ENCODE measurements at places on chromosomes 4 and X. TPM values are rescaled to one million over a fixed set of nuclear protein-coding genes. Genes with fewer than 3 reads are reported as not detected.

Gene ODAPH
- total RNA-seq, result not detected

Gene LARP1B
- 20.3 TPM for total RNA-seq

Gene FABP2
- total RNA-seq, result not detected

Gene CXCL10
- total RNA-seq, result 1.0 TPM

DNA sequence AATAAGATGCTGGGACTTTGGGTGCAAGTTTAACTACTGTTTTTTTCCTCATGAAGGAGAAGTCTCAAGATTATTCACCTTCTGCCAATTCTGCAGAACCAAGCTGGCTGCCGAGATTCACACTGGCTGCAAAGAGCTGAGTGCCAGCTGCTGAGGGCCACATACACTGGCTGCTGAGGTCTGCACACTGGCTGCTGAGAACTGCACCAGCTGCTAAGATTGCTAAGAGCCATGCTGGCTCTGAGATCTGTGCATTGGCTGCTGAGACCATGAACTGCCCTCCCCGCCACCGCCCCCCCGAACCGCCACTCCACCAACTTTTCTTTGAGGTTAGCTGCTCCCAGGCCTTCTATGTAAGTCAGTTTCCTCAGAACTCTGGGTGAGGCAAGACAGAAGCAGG, 330.3 kb downstream of the CBLL2 start:
- DNase-seq, result no peak
- H3K27me3 ChIP-seq, result no peaks in the 10 kb centered on the region
- no peak overlapping the region for H3K4me3 ChIP-seq
- H3K36me3 ChIP-seq, result no peaks in the 10 kb centered on the region
- H3K27ac ChIP-seq, result no peak overlapping the region

DNA sequence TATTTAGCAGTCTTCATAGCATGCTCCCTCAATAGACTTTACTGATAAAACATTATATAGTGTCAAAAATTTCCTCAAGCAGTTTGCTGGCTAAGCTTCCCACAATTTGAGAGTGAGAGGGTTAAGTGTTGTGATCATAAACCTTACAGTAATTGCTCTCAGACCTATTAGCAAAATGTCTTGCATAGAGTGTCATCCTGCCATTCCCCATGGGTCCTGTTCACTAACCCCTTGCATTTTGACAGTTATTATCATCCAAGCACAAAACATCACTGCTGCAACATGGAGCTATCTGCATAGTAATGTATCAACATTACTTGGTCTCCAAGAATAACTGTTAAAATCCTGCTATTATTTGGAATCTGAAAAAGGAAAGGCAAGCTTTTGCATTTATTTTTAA, 196.1 kb upstream of the GK2 start:
- no peak for DNase-seq
- no peaks in the 10 kb centered on the region for H3K27me3 ChIP-seq
- H3K36me3 ChIP-seq, result no peaks in the 10 kb centered on the region
- H3K4me1 ChIP-seq, result no peaks in the 10 kb centered on the region
- H3K27ac ChIP-seq, result no peak overlapping the region

GRCh38 chr4:781493-782216, 44.3 kb downstream of the CPLX1 start:
- H3K4me3 ChIP-seq, result peak overlapping the region; percentile 98
- H3K27ac ChIP-seq, result peak overlapping the region; percentile 97
- H3K27me3 ChIP-seq, result no peaks in the 10 kb centered on the region
- peaks cover 40% of the 10 kb centered on the region for H3K36me3 ChIP-seq
- DNase-seq, result peak; percentile 100

- no peak overlapping the region for H3K4me3 ChIP-seq
- no peak overlapping the region for H3K27ac ChIP-seq
- H3K36me3 ChIP-seq, result no peaks in the 10 kb centered on the region
- peaks cover 4% of the 10 kb centered on the region for H3K4me1 ChIP-seq
- peak; percentile 52 for DNase-seq
- H3K27me3 ChIP-seq, result no peaks in the 10 kb centered on the region
Observed at GRCh38 chr4:52550186-52550585, 108.9 kb downstream of the USP46 start.

- H3K27me3 ChIP-seq, result peaks cover 47% of the 10 kb centered on the region
- H3K4me3 ChIP-seq, result peak overlapping the region; percentile 77
- H3K27ac ChIP-seq, result no peak overlapping the region
- peaks cover 1% of the 10 kb centered on the region for H3K4me1 ChIP-seq
- H3K36me3 ChIP-seq, result no peaks in the 10 kb centered on the region
Observed at GRCh38 chr4:141132709-141133145, 542 bp downstream of the RNF150 start.

GRCh38 chr4:53346920-53347852, 18.7 kb downstream of the SCFD2 start:
- H3K4me3 ChIP-seq, result no peak overlapping the region
- peak; percentile 10 for DNase-seq
- no peak overlapping the region for H3K27ac ChIP-seq
- H3K27me3 ChIP-seq, result no peaks in the 10 kb centered on the region

DNA sequence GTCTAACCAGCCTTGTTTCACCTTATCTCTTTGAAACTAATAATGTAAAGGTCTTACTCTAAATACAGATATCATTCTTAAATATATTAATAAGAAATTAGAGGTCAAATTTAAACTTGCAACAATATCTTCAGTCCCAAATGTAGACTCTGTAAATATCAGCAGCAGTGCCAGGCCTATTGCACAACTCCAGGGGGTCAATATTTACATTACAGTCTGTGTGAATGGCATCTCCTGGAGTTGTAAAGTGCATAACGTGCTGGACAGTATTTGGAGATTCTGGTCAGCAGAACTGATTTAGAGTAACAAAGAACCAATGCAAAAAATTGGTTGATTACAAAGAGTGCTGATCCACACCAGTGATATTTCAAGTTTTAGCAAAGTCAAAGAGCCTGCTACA, 1225.9 kb downstream of the PCDH19 start:
- no peak overlapping the region for H3K4me3 ChIP-seq
- DNase-seq, result no peak
- no peaks in the 10 kb centered on the region for H3K4me1 ChIP-seq
- no peaks in the 10 kb centered on the region for H3K36me3 ChIP-seq

- H3K27ac ChIP-seq, result no peak overlapping the region
- no peaks in the 10 kb centered on the region for H3K36me3 ChIP-seq
- DNase-seq, result no peak
- peak overlapping the region; percentile 73 for H3K4me3 ChIP-seq
- no peaks in the 10 kb centered on the region for H3K27me3 ChIP-seq
Observed at GRCh38 chrX:38327775-38328081, 419 bp upstream of the RPGR start.

GRCh38 chr4:85430697-85431096, 44.3 kb upstream of the ARHGAP24 start:
- no peak overlapping the region for H3K4me3 ChIP-seq
- DNase-seq, result no peak
- H3K27ac ChIP-seq, result no peak overlapping the region
- no peaks in the 10 kb centered on the region for H3K27me3 ChIP-seq
- H3K36me3 ChIP-seq, result no peaks in the 10 kb centered on the region

DNA sequence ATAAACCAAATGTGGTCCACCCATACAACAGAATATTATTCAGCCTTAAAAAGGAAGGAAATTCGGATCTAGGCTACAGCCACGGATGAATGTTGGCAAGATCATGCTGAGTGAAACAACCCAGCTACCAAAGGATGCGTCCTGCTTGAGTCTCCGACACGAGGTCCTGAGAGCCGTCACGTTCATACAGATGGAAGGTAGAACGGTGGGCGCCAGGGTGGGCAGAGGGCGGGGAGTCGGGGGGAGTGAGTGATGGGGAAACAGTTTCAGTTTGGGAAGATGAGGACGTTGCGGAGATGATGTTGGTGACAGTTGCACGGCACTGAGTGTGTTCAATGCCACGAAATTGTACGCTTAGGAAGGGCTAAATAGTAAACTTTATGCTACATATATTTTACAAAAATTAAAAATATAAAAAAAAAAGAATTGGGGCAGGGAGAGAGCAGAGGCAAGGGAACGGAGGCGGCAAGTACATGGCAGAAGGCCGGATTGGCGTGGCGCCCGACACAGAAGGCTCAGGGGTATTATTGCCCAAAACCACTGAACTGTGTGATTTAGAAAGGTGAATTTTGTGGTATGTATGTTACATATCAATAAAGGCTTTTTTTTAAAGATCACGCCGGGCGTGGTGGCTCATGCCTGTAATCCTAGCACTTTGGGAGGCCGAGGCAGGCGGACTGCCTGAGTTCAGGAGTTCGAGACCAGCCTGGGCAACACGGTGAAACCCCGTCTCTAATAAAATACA, 14.8 kb upstream of the MXD4 start:
- no peaks in the 10 kb centered on the region for H3K4me1 ChIP-seq
- DNase-seq, result no peak
- H3K27me3 ChIP-seq, result no peaks in the 10 kb centered on the region
- no peak overlapping the region for H3K27ac ChIP-seq
- no peak overlapping the region for H3K4me3 ChIP-seq

DNA sequence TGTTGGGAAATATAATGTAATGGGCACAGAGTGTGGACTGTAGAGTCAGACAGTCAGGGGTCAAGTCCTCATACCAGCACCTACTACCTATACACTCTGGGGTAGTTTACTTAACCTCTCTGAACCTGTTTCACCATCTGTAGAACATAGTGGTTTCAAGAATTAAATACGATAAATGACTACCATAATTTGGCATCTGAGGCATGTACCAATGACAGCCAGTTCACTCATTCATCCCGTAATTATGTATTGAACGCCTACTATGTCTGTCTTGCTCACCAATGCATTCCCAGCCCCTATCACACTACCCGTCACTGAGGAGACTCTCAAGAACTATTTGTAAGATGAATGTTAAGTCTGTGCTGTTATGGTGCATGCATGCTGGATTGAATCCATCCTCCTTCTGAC, 2.0 kb upstream of the FGB start:
- H3K4me1 ChIP-seq, result no peaks in the 10 kb centered on the region
- H3K36me3 ChIP-seq, result no peaks in the 10 kb centered on the region
- H3K4me3 ChIP-seq, result no peak overlapping the region

DNA sequence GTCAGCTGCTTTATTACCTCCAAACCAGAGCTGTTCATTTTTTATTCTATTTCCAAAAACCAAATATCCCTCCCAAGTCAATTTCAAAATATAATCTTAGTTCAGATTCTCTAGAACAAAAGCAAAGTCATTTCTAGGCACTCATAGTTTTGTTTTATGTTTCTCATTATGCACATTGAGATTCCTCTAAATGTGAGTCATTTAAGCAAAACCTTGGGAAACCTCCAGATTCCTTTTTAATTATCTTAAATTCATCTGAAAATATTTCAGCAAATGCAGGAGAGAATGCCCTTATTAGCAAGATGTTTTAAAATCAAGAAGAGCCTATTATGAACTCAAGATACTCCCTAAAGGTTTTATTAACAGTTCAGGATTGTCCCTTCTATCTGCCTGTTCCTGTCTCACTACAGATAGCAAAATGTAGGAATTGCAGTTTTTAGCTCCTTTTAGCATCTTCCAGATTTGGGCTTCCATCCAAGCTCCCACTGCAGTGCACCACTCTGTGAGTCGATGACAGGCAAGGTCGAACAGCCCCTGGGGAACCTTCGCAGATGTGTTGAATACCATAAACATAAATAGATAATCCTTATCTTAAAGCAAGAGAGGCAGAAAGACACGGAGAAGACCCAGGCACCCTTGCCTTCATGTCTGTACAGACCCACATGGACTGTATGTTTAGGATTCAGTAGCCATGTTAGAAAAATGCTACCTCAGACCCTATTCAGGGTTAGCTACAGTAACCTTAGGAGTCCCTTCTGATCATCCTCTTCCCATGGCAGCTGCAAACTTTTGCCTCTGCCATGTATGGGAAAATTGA, 11.3 kb upstream of the SLC9A7 start:
- no peak overlapping the region for H3K4me3 ChIP-seq
- H3K4me1 ChIP-seq, result no peaks in the 10 kb centered on the region
- DNase-seq, result peak; percentile 52
- no peaks in the 10 kb centered on the region for H3K36me3 ChIP-seq
- H3K27ac ChIP-seq, result no peak overlapping the region

GRCh38 chr4:145099653-145100052, 1.5 kb downstream of the ABCE1 start:
- peaks cover 28% of the 10 kb centered on the region for H3K4me1 ChIP-seq
- peak; percentile 13 for DNase-seq
- H3K36me3 ChIP-seq, result peaks cover 14% of the 10 kb centered on the region
- H3K27me3 ChIP-seq, result no peaks in the 10 kb centered on the region

DNA sequence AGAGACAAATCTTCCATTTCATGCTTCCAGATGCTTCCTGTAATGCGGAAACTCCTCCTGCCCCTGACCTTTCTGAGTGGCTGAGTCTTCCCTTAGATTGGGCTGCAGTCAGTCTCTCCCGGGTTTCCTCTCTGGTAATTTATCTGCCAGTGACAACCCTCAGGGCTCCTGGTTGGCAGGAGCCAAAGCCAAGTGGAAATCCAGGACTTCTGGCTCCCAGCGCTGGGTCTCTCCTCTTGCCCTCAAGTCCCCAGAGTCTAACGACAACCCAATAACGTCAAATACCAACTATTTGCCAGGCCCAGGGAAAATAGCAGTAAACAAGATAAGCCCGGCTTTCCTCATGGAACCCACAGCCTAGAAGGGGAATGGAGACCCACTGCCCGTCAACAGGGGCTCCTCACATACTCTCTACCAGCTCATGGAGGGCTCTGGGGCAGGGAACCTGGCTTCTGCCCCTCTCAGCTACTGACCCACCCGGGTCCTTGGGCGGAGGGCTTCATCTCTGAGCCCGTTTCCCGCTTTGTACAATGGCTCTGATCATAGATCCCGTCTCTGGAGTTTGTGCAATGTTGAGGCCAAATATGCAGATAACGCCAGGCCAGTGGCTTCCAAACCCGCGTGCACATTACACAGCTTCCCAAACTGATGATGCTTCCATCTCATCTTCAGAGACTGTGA, 1.1 kb upstream of the TBC1D14 start:
- peak overlapping the region; percentile 89 for H3K4me3 ChIP-seq
- H3K36me3 ChIP-seq, result no peaks in the 10 kb centered on the region
- H3K27ac ChIP-seq, result peak overlapping the region; percentile 99
- no peaks in the 10 kb centered on the region for H3K27me3 ChIP-seq
- DNase-seq, result no peak
